ENCODE measurements at places on chromosomes 5 and 9.

DNA sequence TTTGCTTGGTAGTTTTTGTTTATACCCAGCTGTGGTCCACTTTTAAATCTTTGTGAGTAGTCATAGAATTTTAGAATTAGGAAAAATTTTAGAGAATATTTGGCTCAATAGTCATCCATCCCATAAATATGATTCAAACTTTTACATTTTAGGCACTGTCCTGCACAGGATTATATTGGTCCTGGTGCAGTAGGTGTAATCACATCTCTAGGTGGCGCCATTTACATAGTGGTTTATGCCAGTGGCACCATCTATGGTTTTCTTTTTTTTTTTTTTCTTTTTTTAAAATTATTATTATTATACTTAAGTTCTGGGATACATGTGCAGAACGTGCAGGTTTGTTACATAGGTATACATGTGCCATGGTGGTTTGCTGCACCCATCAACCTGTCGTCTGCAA lies 260.7 kb upstream of the KCNN2 start:
- DNase-seq = no peak

- no peak for DNase-seq
Observed at GRCh38 chr9:93456022-93456421, 2.6 kb upstream of the FAM120AOS start.

DNA sequence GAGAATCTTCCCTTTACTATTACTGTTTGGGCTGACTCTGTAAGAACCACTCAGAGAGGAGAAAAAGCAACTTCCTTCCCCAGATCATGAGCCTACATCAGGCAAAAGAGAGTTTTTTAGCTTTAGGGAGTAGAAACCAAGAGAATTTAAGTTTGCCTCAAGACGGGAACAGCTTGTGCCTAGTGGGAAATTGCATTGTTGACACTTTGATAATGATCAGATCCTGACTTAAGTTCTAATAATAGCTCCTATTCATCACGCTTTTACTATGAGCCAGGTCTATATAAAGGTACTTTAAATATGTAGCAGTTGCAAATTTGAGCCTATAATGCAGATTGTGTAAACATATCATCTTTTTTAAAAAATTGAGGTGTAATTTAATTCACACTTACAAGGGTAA lies 298.2 kb downstream of the MAN2A1 start:
- DNase-seq = no peak

- no peak for DNase-seq
Observed at GRCh38 chr5:32014096-32014745, 159.9 kb downstream of the GOLPH3 start.

DNA sequence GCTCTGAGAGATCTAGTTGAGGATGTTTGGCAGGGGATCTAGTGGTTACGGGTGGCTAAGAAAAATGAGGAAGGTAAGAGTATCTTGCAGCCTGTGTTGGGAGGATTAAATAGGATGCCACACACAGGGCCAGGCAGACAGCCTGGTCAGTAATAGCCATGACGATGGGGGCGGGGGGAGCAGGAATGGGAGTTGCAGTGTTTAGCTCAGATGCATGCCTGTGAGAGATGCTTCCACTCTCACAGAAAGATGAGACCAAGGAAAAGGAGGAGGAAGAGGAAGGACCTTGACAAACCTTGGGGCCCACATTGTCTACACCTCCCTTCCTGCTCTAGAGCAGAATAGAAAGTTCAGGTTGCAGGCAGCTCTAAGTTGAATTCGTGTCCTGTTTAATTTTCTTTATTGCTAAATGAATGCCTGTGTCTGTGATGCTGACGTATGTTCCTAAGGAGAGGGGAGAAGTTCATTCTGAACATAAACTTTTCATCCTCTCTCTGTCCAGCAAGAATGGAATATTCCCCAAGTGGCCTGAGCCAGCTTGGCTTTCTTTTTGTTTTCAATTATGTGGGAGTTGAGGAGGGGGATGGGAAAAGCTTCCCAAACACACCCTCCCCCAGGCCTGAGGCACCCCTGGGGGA lies 28.7 kb downstream of the TGFBI start:
- no peak for DNase-seq

DNA sequence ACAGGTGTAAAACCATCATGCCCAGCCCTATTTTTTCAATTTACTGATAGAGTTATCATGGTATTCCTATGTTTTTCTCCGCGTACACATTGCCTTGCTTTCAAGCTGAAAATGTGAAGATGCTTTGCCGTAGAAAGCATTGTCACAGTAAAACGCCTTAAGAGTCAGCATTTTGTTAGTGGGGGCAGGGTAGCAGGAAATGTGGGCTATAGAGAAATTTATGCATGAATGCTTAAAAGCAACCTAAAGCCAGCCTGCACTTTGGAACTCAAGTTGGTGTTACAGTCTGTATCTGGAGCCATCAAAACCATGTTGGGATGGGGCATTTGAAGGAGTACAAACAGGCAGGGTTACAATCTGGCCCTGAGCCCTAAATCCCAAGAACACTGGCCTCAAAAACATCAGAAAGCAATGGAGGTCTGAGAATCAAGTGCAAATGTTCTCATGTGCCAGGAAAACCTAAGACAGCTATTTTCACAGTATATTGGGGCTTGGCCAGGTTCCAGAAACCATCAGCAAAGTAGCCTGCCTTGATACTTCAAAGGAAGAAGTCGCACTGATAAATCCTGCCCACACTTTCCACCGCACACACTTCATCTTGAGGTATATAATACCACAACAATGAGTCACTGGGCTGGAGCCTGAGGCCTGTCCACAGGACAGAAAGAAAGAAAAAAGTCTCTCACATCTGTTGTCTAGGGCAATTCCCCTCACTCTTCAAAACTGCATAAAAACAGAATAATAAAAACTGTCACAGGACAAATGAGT lies 313.8 kb downstream of the ENC1 start:
- DNase-seq = peak; percentile 81

GRCh38 chr9:130824079-130824478 lies 11.0 kb upstream of the ABL1 start:
- DNase-seq = no peak

DNA sequence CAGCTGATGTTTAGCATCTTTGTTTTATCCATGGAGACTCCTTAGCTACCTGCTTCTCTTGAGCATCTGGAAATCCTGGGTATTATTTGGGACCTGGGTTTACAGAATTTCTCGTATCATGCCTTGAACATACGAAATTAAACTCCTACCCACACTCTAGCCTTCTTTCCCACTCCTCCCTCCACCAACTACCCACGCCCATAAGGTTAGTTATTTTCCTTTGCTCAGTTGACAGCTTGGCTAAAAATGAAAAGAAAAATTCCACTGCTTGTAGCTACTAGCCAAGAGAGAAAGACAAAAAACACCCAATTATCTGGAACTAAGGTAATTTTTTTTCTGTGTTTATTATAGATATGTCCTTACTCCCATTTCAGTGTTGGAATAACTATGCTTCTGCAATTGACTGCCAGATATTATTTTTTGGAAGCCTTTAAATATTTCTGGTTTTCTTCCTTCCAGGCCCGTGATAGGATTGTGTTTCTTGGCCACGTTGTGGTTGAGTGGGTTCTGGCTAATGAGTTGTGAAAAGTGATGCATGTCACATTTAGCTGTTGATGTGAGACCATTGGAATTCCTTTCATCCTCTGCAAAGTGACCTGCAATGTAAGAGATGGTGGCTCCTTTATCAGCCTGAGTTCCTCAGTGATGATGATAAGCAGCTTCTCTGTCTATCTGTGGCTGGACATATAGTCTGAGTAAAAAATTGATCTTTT lies 308.1 kb downstream of the LRRC70 start:
- no peak for DNase-seq

GRCh38 chr9:111961009-111961408 lies 64.4 kb downstream of the UGCG start:
- DNase-seq = no peak

All from SW 1271 (cell line).